ENCODE measurements at places on chromosomes 1 and 21.

DNA sequence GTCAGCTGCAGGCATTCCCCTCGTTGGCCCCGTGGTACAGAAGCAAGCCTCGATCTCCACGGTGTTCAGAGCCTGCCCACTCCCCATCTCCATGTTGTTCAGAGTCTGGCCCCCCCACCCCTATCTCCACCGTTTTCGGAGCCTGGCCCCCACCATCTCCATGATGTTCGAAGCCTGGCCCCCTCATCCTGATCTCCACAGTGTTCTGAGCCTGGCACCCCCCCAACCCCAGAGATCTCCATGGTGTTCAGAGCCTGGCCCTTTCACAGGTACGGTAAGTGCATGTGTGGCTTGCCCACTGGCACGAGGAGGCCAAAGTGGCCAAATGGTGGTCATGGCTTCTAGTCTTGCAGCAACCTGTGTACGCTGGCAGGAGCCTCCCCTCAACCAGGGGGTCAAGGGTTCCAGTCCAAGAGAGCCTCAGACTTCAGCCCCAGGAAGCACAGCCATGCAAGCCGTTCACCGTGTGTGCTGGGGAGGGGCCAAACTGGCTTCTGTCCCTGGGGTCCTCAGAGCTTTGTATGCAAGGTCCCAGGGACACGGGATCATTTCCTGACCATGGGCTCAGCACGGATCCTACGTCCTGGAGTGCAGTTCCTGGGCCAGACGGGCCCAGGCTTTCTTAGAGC lies 13.3 kb upstream of the PCBP3 start:
- no peak for DNase-seq

- no peak for DNase-seq
Measured at GRCh38 chr1:162487241-162487640, 10.4 kb upstream of the UHMK1 start.

DNA sequence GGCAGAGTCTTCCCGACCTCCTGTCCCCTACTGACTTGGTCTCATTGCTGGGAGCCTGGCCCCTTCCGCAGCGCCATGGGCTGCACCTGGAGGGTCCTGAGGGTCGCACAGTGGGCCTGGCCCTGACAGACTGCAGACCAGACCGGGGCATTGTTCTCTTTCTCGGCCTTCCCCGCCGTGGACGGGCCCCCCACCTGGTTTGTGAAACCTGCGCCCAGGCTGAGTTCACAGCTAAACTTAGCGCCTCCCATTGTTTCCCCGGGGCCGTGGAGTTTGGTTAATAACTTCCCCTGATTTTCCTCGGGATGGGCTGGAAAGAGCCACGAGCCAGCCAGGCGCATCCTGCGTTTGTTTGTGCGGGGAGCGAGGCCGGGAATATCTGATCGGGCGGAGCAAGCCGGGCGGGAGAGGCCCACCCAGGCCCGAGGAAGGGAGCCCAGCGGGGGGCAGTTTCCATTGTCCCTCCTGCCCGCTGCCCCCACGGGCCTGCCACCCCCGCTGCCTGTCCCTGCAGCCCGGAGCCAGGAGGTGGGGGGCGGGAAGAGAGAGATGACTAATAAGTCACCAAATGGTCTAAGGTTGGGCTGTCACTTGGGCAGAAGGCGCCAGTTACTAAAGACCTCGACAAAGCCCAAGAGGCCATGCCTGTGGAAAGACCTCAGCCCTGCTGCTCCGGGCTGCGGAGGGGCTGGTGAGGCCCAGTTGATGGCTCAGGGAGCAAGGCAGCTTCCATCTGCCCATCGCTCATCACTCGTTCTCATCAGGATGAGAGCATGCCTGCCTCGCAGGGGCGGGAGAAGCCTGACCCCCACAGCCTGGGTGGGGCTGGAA lies 39.0 kb upstream of the ARHGEF16 start:
- no peak for DNase-seq

- DNase-seq: no peak
Measured at GRCh38 chr1:40789661-40790430, 6.3 kb downstream of the KCNQ4 start.

GRCh38 chr1:235873571-235873970 lies 6.9 kb upstream of the LYST start:
- no peak for DNase-seq

- DNase-seq: no peak
Measured at GRCh38 chr1:241614572-241614971, 25.6 kb downstream of the CHML start.

- no peak for DNase-seq
Measured at GRCh38 chr1:235304549-235305451, 23.2 kb downstream of the ARID4B start.

DNA sequence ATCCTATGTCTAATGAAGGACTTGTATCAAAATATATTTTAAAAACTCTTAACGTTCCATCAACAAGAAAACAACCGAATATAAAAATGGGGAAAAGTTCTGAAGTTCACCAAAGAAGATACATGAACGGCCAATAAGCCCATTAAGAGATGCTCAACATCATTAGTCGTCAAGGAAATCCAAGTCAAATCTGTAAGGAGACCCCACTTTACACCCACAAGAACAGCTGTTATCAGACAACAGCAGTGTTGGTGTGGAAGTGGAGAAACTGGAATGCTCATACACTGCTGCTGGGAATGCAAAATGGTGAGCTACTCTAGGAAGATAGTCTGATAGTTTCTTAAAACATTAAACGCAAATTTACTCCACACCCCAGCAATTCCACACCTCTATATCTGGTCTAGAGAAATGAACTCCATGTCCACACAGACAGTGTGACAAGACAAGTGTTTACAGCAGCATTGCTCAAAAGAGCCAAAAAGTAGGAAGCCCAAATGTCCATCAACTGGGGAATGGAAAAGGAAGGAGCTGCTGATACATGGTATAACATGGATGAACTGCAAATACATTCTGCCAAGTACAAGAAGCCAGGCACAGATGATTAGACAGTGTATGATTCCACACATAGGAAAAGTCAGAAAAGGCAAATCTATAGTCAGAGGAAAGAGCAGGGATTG lies 18.5 kb downstream of the UBE2G2 start:
- DNase-seq: no peak

GRCh38 chr1:37862330-37862729 lies 2.9 kb upstream of the MTF1 start:
- DNase-seq: no peak

GRCh38 chr21:24127651-24128050 lies 1479.6 kb downstream of the MRPL39 start:
- no peak for DNase-seq
